ENCODE measurements at places on chromosomes 5 and 9.

GRCh38 chr9:129500161-129500862, 120.6 kb downstream of the C9orf50 start:
- peaks cover 19% of the 10 kb centered on the region for H3K4me1 ChIP-seq
- DNase-seq = no peak
- no peak overlapping the region for H3K27ac ChIP-seq
- no peaks in the 10 kb centered on the region for H3K36me3 ChIP-seq
- no peak overlapping the region for H3K4me3 ChIP-seq
- peaks cover 14% of the 10 kb centered on the region for H3K27me3 ChIP-seq

- H3K4me3 ChIP-seq = no peak overlapping the region
- H3K27me3 ChIP-seq = no peaks in the 10 kb centered on the region
- DNase-seq = no peak
- no peak overlapping the region for H3K27ac ChIP-seq
- no peaks in the 10 kb centered on the region for H3K36me3 ChIP-seq
Observed at GRCh38 chr5:135207866-135208265, 173.8 kb upstream of the PITX1 start.

DNA sequence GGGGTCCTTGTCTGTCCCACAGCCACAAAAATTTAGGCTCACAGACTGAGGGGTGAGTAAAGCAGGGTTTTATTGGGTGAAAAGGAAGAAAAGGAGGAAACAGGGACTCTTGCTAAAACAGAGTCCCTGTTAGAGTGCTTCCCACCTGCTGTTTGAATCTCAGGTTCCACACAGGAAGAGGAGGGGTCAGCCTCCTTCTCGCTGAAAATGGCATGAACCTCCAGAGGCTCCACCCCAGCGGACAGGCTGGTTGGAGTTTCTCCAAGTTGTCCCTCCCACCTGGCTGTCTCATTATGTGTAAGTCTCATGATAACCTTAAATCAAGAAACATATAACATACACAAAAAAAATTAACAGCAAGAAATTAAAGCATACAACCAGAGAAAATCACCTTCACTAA, 28.3 kb upstream of the UHRF2 start:
- H3K27ac ChIP-seq = no peak overlapping the region
- no peak overlapping the region for H3K4me3 ChIP-seq
- H3K4me1 ChIP-seq = no peaks in the 10 kb centered on the region
- no peaks in the 10 kb centered on the region for H3K36me3 ChIP-seq
- H3K27me3 ChIP-seq = no peaks in the 10 kb centered on the region

DNA sequence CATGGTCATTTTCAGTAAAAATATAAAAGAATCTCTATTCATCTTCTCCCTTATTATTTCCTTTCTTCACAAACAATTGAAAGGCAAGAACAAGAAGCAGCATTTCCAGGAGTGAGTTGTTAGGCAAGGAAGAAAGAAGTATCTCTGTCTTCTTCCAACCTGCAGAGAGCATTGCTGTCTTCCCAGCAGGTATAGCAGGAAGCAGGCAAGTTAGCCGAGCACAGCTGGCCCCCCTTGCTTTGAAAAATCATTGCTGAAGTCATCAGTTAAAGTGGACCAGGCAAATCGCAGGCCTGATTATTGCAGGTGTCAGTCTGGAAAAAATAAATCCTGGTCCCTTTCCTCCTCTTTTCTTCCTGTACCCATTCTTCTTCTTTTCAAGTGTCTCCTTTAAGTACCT, 353.1 kb upstream of the BRINP1 start:
- H3K27ac ChIP-seq = no peak overlapping the region
- DNase-seq = no peak
- H3K36me3 ChIP-seq = no peaks in the 10 kb centered on the region
- H3K4me1 ChIP-seq = no peaks in the 10 kb centered on the region

GRCh38 chr5:179825655-179826182, 5.0 kb downstream of the SQSTM1 start:
- no peak overlapping the region for H3K4me3 ChIP-seq
- H3K36me3 ChIP-seq = peaks cover 71% of the 10 kb centered on the region
- H3K27ac ChIP-seq = no peak overlapping the region
- DNase-seq = no peak

- no peak overlapping the region for H3K4me3 ChIP-seq
- H3K36me3 ChIP-seq = no peaks in the 10 kb centered on the region
- no peaks in the 10 kb centered on the region for H3K4me1 ChIP-seq
- H3K27me3 ChIP-seq = no peaks in the 10 kb centered on the region
- DNase-seq = no peak
Observed at GRCh38 chr9:98330831-98331230, 75.4 kb upstream of the TBC1D2 start.

- peaks cover 6% of the 10 kb centered on the region for H3K27me3 ChIP-seq
- no peak for DNase-seq
- H3K36me3 ChIP-seq = no peaks in the 10 kb centered on the region
- no peak overlapping the region for H3K27ac ChIP-seq
Observed at GRCh38 chr5:112694853-112695709, 42.6 kb upstream of the APC start.

DNA sequence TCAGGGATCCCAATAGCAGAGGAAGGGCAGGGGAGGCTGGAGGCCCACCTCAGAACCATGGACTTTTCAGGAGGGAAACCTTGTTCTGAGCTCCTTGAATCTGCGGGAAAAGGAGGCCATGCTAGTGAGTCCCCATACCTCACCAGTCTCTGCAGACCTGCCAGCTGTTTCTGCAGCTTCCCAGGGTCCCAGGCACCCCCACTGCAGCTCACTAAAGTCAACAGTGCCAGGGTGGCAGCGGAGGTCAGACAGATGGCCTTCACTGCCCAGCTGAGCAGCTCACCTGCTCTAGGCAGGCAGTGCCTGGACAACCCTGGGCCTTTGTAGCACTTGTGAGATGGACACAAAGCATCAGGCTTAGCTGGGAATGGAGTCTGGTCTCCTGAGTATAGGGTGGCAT, 4.4 kb upstream of the SLC27A4 start:
- H3K4me3 ChIP-seq = no peak overlapping the region
- DNase-seq = no peak
- H3K4me1 ChIP-seq = peaks cover 10% of the 10 kb centered on the region
- H3K27me3 ChIP-seq = no peaks in the 10 kb centered on the region

DNA sequence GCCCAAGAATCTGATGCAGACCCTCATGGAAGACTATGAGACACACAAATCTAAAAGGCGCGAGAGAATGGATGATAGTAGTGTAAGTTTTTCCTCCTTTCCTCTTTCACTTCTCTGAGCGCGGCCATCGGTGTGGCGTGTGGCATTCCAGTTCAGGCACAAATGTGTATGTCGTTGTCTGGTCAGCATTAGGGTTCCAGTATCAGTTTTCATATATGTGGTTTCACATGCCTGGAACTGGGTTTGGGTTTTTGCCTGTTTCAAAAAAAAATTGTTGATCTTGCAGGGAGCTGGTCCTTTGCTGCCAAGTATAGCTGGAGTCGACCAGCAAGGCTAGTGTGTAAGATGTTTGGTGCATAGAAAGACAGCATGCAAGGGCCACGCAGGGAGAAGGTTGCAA, 51.5 kb downstream of the C9orf152 start:
- peaks cover 83% of the 10 kb centered on the region for H3K36me3 ChIP-seq
- DNase-seq = no peak
- peak overlapping the region; percentile 100 for H3K27ac ChIP-seq
- H3K4me1 ChIP-seq = peaks cover 100% of the 10 kb centered on the region
- no peaks in the 10 kb centered on the region for H3K27me3 ChIP-seq

DNA sequence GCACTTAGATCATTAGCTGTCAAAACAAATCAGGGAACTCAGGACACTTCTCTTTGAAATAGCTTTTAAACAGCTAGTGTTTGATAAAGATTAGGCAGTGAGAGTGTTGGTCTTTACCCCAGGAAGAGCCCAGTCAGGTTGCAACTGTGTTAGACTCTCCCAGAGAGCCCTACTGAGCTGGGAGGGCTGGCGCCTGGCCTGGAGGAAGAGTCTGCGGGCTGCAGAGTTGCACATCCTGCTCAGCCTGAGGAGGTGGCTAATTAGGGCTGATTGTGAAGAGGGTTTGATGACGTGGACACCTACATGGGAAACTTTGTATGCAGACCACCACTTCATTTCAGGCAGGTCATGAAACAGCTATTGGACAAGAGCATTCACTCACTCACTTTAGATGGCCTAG, 112.0 kb downstream of the TMEM174 start:
- no peaks in the 10 kb centered on the region for H3K4me1 ChIP-seq
- DNase-seq = no peak
- H3K36me3 ChIP-seq = no peaks in the 10 kb centered on the region
- H3K4me3 ChIP-seq = no peak overlapping the region
- H3K27ac ChIP-seq = no peak overlapping the region
- H3K27me3 ChIP-seq = no peaks in the 10 kb centered on the region

DNA sequence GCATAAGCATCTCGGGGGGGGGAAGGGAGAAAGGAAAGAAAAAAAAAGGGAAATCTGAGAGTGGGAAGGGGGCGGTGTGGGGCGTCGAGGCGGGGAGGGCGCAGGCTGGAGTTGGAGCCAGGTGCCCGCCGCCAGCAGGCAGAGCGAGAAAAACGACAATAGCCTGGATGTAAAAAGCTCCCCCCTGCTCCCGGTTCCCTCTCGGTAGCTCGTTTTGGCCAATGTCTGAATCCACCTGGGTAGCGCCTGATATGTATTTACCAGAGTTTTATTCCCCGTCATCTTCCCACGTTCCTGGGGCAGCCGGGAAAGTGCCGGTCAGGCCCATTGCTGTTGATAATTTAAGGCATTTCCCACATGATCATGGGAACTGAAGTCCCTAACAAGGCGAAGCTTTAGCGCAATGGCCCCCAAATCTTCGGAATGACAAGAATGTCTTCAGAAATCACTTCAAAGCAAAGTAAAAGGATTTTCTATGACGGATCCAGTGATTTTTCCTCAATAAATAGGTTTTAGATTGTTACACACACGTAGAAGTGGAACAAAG, 3.0 kb upstream of the OTP start:
- no peak for DNase-seq
- no peak overlapping the region for H3K4me3 ChIP-seq
- H3K36me3 ChIP-seq = no peaks in the 10 kb centered on the region
- H3K4me1 ChIP-seq = no peaks in the 10 kb centered on the region
- no peak overlapping the region for H3K27ac ChIP-seq

DNA sequence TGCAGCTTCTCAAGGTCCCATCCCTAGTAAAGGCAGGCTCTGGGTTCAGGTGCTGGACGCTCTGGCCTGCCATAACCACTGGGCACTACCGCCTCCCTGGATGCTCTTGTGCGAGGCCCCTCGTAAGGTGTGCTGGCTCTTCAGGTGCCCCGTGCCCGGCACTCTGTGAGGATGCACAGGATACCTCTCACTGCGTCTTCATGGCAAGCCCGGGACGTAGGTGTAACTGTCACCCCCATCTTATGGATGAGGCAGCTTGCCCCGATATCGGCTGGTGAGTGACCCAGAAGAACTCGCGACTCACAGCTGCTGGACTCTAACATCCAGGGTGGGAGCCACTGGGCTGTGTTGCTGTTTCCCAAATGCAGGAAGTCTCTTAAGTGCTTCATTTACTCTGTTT, 79.0 kb downstream of the GTF3C4 start:
- H3K4me1 ChIP-seq = no peaks in the 10 kb centered on the region
- no peaks in the 10 kb centered on the region for H3K36me3 ChIP-seq
- no peak overlapping the region for H3K4me3 ChIP-seq

DNA sequence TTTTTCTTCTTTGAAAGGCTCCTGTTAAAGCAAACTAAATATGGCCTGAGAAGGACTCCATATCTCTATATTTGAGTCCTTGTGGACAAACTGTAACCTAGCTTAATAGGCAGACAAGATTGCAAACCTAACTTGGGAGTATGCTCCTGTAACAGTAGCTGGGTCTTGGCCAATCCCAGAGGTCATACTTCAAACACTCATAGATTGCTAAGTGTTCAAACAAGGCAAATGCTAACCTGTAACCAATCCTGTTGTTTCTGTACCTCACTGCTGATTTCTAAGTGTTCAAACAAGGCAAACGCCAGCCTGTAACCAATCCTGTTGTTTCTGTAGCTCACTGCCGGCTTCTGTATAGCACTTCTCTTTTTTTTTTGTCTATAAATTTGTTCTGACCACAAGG, 50.6 kb upstream of the CLK4 start:
- H3K4me3 ChIP-seq = no peak overlapping the region
- peaks cover 6% of the 10 kb centered on the region for H3K27me3 ChIP-seq
- H3K36me3 ChIP-seq = no peaks in the 10 kb centered on the region

- no peaks in the 10 kb centered on the region for H3K4me1 ChIP-seq
- H3K27ac ChIP-seq = no peak overlapping the region
- no peaks in the 10 kb centered on the region for H3K36me3 ChIP-seq
- H3K27me3 ChIP-seq = no peaks in the 10 kb centered on the region
- no peak for DNase-seq
Observed at GRCh38 chr5:153749960-153750359, 259.5 kb downstream of the GRIA1 start.

GRCh38 chr5:2732850-2733249, 18.6 kb downstream of the IRX2 start:
- H3K4me1 ChIP-seq = no peaks in the 10 kb centered on the region
- no peak for DNase-seq
- no peaks in the 10 kb centered on the region for H3K27me3 ChIP-seq
- no peak overlapping the region for H3K27ac ChIP-seq

DNA sequence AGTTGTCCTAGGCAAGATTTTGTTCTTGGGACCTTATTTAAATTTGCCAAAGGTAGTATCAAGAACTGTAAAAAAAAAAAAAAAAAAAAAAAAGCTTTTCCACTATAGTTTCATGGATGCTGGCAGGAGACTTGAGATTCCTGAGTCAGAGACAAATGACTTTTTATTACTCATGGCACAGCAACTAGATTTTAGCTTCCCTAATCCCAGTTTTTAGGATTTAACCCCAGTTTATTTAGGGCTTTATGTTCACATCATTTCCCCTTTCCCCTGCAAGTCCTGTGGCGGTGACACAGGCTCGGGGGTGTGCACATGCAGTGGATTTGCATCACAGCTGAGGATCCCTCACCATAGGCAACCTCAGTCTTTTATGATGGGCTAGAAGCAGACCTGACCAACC, 144.9 kb downstream of the GOLPH3 start:
- no peak overlapping the region for H3K4me3 ChIP-seq
- H3K36me3 ChIP-seq = no peaks in the 10 kb centered on the region
- no peaks in the 10 kb centered on the region for H3K27me3 ChIP-seq
- DNase-seq = no peak
- no peak overlapping the region for H3K27ac ChIP-seq
- peaks cover 13% of the 10 kb centered on the region for H3K4me1 ChIP-seq

DNA sequence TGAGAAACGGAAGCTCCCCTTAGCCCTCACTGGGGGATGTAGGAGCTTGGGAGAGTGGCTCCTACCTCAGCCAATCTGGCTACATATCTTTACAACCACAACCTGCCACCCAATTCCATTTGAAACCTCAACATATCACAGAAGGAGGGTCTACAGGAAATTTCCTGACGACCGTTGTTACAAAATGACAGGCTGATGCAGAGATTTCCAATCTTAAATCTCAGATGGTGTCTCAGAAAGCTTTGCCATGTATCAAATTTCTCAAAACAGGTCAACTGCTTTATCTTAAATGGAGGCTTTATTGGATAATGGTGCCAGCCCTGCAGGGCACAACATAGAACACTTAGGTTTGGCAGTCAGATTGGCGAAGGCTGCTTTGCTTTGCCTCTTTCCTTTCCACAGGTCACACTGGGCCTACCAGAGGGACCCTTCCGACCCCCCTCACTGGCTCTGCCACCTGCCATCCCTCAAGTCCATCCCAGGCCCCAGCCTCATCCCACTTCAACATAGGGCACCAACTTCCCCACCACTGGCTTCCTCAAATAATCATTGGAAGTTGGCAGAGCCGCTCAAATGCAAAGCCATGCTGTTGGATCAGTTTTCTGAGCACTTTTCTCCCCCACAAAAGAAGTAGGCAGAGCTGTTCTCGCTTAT, 11.1 kb upstream of the SPATA31E1 start:
- H3K27ac ChIP-seq = no peak overlapping the region
- no peaks in the 10 kb centered on the region for H3K4me1 ChIP-seq
- no peaks in the 10 kb centered on the region for H3K36me3 ChIP-seq

Data from DND-41 (cell line).